Sigmoid colon (tissue), 7 donors: ENCODE measurements at places on chromosomes 4 and X. TPM values are rescaled to one million over a fixed set of nuclear protein-coding genes. Genes with fewer than 3 reads are reported as not detected.

DNA sequence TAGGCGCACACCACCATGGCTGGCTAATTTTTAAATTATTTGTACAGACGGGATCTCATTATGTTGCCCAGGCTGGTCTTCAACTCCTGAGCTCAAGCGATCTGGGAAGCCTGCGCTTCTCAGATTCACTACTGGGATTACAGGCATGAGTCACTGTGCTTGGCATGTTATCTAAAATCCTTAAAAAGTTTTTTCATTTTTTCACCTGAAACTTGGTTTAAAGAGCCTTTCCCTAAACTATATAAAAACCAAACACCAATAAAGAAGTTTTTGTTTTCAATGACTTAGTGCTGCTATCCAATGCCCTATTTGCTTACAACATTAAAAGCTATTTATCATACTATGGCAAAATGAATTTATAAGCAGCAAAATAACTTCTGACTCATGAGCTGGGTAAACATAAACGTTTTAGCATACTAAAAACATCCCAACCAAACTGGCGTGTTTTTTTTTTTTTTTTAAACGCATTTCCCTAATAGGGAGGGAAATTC is 127.8 kb downstream of the UBE2K start:
- no peak for DNase-seq

The FRMD7 gene
- total RNA-seq = not detected

- peak; percentile 61 for DNase-seq
These were observed 13.8 kb downstream of the SLC25A5 start for GRCh38 chrX:119482041-119482440.

DNA sequence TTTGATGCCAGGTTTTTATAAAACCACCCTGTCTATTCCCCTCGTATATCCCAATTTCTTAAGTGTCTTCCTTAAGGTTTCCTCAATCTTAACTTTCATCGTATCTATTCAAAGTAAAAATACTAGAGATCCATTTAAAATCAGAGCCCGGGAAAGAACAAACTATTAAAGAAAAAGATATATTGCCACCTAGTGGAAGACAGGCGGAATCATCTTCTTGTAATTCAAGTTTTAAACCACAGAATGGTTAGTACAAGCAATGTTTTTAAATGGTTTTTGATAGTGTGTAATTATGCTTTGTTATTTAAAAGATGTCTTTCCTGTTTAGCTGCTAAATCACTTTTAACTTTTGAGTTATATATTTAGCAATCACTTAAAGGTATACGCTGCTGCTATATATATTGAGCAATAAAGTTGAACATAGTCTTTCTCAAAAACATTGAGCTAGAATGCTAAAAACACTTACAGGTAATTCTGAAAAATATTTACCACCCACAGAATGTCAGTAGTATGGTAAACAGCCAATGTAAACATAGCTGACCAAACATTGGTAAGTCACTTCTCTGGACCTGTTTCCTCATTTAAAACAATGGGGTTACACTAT is 18.2 kb downstream of the PRDM8 start:
- DNase-seq = no peak

- DNase-seq = no peak
These were observed 14.4 kb upstream of the FAM9A start for GRCh38 chrX:8815460-8816065.

DNA sequence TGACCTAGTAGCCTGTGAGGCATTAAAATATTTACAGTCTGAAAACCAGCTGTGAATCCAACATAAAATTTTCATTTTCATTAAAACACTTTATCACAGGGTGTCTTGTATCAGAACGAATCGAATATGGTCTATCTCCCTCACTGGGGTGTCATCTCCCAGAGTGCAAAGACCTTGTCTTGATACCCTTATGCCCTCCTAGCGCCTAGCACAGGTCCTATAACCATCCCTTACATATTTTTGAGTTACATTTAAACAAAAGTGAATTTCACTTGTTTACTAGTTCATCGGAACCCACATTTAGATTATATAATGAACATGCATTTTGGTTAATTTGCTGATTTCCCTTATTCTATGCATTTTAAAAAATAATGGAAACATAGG is 14.0 kb downstream of the DIPK2B start:
- DNase-seq = no peak
